ENCODE measurements at places on chromosomes 11 and 22.

GRCh38 chr11:67996622-67997474 is 7.0 kb downstream of the UNC93B1 start:
- DNase-seq, result no peak

GRCh38 chr11:122756417-122756816 is 81.9 kb upstream of the CRTAM start:
- no peak for DNase-seq

GRCh38 chr22:26985206-26985605 is 327.8 kb downstream of the MIAT start:
- no peak for DNase-seq

DNA sequence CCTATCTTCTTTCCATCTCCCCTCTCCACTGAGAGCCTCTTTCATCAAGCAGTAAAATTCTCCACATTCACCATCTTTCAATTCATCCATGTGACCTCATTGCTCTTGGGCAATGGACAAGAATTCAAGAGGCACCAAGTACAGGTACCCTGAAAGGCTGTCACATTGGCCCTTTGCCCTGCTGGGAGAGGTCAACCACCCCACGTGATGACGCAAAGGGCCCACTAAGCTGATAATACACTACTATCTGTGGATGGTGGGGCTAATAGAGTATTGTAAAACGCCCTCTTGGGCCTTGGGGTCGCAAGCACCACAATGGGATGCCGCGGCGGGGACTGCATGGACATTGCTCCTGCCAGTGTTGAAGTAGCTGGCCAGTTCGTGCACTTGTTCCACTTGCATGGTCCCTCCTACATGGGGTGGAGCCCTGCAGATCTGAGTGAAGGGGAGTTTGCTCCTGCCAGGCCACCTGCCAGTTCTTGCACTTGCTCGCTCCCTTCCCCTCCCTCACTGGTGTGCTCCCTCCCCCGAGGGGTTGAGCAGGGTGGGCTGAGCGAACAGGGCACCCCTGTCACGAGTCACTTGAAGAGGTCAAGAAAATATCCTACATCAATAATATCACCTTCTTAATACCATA is 1578.8 kb upstream of the RAG2 start:
- DNase-seq, result no peak

DNA sequence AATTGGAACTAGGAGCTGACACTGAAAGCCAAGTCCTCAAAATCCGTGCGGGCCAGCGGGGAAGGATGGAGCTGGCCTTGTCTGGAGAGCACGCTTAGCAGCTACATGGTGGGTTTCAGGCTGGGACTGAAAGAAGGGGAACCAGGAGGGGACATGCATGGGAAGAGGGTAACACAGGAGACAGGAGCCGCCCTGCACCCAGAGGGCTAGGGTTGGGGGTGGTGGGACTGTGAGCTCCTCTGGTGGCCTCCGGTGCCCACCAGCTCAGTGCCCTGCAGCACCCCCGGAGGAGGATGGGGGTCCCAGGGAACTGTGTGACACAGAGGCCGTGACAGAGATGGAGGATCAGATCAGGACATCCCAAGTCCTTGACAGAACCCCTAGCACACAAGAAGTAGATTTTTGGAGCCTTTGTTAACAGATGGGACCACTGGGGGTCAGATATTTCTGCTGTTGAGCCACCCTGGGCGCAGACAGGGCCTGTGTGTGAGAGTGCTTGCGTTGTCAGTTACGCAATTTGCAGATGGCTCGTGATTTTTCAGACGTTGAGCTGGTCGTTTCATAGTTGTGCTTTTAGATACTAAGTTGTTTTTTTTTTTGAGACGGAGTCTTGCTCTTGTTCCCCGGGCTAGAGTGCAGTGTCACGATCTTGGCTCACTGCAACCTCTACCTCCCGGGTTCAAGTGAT is 21.3 kb upstream of the GRAMD4 start:
- DNase-seq, result no peak

DNA sequence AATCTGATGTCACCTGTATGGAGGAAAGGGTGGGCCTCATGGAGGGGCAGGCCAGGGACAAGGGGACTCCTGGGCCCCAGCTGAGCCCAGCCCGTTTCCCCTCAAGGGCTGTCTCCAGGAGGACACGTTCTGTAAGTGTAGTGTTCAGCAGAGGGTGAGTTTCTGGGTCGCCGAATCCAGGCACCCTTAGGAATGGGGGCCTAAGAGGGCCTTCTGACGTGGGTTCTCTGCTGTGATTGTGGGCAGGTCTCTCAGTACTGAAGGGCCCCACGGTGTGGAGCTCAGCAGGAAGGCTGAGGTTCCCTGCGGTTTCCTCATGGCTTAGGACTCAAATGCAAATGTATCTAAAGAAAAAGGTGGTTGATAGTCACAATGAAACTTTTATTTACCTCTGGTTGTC is 6.5 kb downstream of the PTDSS2 start:
- DNase-seq, result no peak

DNA sequence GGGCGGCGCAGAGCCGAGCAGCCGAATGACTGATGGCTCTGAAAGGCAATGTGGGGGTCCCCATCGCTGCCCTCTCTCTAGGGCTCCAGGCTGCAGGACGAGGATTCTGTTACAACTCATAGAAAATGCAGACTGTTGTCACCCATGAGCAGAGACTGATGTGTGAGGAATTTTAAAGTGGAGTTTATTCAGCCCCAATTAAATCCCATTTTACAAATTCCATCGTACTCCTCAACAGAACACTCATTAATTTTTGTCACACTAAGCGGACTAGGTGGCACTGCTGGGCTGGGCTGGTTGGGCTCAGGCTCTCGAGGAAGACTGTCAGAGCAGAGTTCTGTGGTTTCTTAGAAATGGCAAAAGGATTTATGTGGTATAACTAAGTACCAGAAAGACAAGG is 102.6 kb upstream of the SPON1 start:
- DNase-seq, result no peak

GRCh38 chr11:2309251-2310072 is 7.6 kb downstream of the TSPAN32 start:
- DNase-seq, result no peak

- no peak for DNase-seq
Observed at GRCh38 chr11:126155402-126156187, 55.9 kb downstream of the RPUSD4 start.

Measured in NCI-H345 (cell line).